ENCODE measurements at places on chromosomes 3 and 15.

DNA sequence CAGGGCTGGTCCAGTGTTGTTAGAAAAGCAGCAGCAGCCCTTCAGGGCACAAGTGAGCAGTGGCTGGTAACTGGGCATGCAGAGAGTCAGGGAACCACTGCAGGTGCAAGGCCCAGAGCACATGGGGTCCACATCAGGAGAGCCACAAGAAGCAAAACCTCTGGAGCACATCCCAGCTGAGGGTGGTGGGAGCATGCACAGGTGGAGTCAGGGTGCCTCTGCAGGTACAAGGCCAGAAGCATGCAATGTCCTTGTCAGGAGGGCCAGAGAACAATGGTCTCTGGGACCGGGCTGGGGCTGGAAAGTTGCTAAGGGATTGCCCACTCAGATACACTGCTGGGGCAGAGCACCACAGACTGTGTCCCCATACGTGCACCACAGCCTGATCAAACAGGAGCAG is 226.1 kb upstream of the UBE2E2 start:
- DNase-seq, result no peak

GRCh38 chr3:133895208-133896001 is at the start of gene RAB6B:
RAB6B (minus strand) TSS chr3:133895882; CDS start chr3:133895466, 416 bp downstream.
- DNase-seq, result peak; percentile 68

GRCh38 chr3:76010252-76010651 is 224.9 kb upstream of the ZNF717 start:
- DNase-seq, result no peak

DNA sequence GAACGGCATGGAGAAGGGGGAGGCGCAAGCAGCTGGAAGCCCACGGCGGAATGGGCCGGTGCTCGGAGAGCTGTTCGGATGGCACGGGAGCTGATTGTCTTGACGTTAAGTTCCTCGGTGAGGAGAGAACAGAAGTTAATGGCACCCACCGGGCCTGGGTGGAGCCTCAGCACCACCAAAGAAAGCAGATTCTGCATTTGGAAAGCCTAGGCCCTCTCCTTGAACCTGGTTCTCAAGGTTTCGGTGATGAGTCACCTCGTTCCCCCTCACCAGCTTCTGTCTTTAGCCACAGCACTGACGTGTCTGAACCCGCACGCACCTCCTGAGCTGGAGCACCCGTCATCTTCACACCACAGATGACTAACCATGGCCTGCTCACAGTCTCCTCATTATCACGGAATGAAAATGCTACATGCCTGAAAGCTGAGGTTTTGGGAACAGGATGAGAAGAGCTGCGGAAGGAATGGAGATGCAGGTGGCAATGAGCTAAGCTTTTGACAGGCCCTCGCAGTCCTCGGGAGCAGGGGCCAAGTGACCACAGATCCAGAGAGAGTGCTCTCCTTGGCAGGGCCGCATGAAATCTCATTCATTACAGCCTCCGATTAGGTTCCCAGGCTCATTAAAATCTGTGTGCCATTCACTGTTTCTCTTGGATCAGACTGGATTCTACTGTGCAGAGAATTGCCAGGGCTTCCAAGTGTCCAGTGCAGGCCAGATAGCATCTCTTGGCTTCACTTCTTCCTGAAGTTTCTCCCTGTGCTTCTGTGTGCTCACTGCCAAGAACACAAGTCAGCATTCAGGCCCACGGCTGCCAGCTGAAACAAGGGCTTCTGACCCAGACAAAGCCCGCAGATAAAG is 96.3 kb upstream of the DLG1 start:
- DNase-seq, result peak; percentile 72

DNA sequence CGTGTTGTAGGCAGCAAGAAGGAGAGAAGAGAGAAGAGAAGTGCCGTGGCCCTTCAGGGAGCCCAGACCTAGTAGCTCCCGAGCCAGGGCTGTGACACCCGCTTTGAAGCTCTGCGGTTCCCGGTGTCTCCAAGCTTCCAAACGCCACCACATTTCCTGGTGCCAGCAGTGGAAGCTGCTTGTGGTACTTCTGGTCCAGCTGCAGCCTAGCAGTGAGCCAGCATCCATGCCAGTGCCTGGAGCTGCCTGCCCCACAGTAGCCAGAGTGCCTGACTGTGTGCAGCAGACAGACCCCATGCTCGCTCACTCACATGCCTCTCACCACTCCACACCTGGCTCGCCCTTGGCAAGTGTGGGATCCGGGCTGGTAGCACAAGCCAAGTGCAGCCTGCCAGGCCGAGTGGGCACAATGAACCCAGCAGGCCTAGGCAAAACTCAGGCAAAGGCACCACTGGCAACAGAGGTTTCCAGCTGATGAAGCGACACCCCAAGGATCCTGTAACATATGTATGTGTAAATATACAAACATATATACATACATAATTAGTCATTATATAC is 85.8 kb downstream of the SERPINI1 start:
- DNase-seq, result no peak

- no peak for DNase-seq
Observed at GRCh38 chr15:96416934-96417759, 86.6 kb downstream of the NR2F2 start.

DNA sequence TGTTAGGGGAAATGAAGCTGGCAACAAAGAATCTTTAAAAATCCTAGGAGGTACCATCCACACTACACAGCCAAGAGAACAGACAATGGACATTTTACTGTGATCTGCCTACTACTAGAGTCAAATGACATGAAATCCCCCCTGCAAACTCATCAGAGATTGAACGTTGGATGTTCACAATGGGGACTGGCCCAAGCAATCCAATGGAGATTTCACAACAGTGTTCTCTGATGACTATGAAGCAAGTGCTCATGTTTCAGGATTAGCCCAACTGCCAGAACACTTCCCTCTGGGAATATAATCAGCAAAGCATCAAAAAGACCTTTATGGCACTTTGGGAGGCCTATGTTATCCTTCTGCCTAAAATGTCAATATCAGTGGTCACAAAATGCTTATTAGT is 97.8 kb downstream of the IGSF11 start:
- DNase-seq, result no peak

DNA sequence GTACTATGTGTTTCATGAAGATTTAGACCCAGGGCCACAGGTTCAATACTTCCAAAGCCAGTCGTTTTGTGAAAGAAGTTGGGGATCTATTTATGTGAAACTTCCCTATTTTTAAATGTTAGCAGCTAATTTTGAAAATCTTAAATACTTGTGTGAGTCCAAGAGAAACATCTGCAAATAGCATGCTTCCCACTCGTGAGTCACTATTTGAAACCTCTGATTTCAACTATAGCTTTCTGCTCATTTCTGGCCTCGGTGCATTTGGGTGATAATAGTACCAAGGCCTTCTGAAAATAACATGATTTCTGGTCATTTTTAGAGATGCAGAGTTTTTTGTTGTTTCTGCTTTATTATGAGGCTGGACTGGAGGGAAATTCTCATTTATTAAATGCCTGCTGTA is 110.0 kb downstream of the OPA1 start:
- no peak for DNase-seq

- no peak for DNase-seq
Observed at GRCh38 chr15:67126551-67127330, 61.3 kb downstream of the SMAD3 start.

DNA sequence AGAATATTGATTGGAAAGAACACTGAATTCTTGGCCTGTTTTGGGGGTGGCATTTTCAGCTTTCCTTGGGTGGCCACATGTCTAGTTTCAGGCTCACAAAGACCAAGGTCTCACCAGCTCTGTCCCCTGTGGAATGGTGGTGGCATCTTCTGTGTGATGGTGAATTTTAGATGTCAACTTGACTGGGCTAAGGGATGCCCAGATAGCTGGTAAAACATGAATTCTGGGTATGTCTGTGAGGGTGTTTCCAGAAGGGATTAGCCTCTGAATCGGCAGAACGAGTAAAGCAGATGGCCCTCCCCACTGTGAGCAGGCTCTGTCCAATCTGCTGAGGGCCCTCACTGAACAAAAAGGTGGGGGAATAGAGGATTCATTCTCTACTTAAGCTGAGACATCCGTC is 34.4 kb upstream of the MYZAP start:
- DNase-seq, result no peak

DNA sequence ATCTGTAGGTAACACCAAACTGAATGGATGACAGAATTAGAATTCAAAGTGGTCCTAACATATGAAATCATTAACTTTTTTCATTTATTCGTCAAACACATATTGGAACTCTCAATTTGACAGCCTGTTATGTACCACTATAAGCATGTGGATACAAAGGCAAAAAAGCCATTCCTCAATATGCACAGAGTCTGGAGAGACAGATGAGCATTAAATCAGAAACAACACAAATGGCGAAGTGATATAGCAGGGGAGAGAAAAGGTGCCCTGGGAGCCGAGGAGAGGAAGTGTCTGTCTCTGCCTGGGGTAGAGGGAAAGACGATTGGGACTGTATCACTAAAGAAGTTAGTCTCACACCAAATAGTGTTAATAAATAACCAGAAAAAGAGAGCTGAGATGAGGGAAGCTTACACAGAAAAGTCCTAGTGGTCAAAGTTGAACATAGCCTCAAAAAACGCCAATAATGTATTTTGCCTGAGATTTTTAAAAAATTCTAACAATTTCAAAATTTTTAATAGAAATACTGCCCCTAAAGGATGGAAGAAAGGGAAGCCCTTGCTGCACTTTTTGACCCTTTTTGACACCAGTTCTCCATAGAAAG is 417.5 kb downstream of the TUSC7 start:
- no peak for DNase-seq

DNA sequence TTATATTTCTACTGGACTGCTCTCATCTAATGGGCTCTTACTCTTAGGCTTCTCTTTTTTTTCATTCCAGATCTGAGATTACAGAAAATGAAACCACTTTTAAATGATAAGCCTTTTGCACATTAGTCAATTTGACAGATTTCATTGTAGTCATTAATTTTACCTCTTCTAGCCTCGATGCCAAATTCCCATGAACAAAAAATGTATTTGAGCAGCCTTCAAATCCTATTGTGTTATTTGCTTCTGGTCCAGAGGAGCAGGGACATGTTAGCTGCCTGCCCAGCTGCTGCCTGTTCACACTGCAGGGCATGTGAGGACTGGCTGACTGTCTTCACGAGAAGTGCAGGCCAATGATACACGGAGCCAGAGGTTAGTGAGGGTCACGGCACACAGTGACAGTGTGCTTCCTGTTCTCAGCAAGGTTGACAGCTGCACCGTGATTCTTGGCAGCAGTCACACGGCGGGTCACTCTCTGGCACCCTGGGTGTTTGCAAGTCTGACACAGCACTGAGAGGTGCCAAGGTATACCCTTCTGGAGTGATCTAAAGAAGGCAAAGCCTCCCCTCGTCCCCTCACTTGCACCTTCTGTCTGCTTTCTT is 40.8 kb downstream of the KAT2B start:
- no peak for DNase-seq

DNA sequence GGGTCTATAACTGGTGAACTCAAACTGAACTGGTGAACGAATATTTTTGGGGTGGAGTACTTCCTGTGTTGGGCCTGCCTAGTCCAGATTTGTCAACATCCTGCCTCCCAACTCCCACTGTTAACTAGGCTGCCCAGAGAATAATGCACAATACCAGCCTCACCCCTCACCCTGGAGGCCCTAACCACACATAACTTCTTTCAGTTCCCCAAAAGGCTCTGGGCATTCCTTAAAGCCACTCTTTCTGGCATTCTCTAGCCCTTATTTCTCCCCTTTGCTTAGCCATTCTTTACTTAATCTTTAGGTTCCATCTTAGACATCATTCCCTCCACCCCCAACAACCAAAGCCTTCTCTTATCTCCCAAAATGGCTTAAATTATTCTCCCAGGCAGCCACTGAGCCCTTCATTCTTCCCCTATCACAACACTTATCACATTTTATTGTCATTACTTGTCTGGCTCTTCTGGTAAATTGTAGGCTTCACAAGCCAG is 9.1 kb upstream of the SEC11A start:
- DNase-seq, result peak; percentile 42

- DNase-seq, result no peak
Observed at GRCh38 chr3:36257158-36257852, 123.0 kb upstream of the STAC start.

- DNase-seq, result no peak
Observed at GRCh38 chr3:59555593-59556315, 505.9 kb upstream of the CFAP20DC start.

- DNase-seq, result no peak
Observed at GRCh38 chr3:53146319-53146891, 14.6 kb upstream of the PRKCD start.

DNA sequence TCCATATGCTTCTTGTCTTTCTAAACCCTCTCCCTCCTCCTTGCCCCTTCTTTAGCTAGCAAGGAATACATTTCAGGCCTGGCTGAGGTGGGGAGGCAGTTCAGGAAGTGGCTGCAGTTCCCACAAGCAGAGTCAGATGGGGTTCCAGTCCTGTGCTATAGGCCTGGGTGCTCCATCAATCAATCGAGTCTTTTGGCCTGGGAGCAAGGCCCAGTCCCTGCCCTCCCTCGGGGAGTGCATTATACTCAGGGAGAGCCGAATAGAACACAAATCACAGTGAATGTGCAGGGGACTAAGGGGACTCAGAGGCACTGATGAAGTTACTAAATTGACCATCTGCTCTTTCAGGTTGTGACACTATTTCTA is 58.0 kb upstream of the HERC1 start:
- DNase-seq, result no peak

DNA sequence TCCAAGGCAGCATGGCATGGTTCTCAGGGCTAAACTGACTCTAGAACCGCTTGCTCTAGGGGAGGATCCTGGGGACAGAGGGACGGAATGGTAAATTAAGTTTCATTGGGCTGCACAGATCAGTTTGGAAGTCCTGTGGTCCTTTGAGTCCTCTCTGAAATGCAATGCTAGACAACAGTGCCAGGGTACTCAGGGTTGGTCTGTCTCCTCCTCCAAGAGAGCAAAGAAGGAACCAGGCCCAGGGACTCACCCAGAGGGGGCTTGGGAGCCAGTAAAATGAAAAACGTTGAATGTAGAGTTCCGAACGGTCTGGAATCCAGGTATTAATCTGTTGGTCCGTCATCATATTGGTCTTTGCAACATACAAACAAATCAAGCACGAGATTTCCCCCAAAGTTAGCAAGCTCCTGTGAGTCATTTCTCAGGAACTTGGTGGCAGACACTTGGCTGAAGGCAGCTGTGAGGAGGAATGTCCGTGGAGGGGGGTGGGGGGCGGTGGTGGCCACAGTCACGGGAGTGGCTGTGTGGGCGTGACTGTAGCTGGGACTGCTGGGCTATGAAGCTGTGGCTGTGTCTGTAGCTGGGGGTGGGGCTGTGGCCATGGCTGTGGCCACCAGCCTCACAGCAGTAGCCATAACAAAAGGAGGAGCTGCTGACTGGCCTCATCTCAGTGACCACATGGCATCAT is 361.0 kb downstream of the SHQ1 start:
- DNase-seq, result peak; percentile 75

DNA sequence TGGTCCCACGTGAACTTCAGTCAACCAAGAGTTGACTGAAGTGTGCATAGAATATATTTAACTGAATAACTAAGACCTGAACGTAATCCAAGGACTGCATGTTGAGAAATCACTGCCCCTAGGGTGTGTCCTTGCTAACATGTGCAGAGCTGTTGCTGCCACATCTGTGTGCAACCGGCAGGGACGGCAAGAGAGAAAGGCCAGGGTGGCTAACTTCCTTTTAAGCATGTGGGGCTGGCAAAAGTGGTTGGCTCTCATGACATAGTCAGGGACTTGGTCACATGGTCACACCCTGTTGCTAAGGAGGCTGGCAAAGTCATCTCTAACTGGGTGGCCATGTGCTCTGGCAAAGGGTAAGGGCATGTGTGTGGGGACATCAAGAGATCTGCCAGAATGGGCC is 52.4 kb downstream of the GASK1A start:
- no peak for DNase-seq

- no peak for DNase-seq
Observed at GRCh38 chr3:170423001-170423615, 4.4 kb downstream of the CLDN11 start.

- DNase-seq, result no peak
Observed at GRCh38 chr15:58179206-58179605, 41.0 kb downstream of the AQP9 start.

- no peak for DNase-seq
Observed at GRCh38 chr15:98893401-98893800, 114.2 kb downstream of the PGPEP1L start.
